Stimulated activated CD8-positive, alpha-beta memory T cell treated with anti-CD3 and anti-CD28 coated beads, Interleukin-15, amount 100 ng/mL, for 4 hours (primary cell): ENCODE measurements at places on chromosomes 11 and 22.

GRCh38 chr11:128289048-128289447, 298.3 kb downstream of the ETS1 start:
- no peak for DNase-seq

GRCh38 chr11:57336111-57336666, 497 bp upstream of the SSRP1 start:
- no peak for DNase-seq

DNA sequence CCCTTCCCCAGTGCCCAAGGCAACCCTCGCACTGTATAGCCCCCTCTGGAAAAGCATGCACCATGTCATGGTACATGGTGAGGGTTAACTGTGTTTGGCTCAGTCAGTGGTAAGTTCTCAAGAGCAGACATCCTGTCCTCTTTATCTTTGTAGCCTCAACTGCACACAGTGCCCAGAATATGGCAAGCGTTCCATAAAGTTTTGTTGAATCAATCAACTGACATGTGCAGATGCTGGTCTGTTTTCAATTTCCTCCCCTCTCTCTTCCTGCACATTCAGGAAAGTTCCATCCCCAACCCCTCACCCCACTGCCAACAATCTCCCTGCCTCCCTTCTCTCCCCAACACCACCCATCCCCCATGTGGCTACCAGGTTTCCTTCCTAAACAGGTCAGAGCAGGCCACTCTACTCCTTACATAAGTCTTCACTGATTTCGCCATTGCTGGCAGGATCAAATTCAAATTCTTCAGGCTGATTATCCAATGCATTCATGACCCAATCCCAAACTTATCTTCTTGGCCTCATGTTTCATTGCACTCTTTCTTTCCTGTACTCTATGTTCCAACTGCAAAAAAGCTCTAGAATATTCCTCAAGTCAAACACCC, 15.5 kb upstream of the TMPRSS5 start:
- no peak for DNase-seq

GRCh38 chr11:61080526-61080925, 21.8 kb upstream of the CD5 start:
- no peak for DNase-seq

DNA sequence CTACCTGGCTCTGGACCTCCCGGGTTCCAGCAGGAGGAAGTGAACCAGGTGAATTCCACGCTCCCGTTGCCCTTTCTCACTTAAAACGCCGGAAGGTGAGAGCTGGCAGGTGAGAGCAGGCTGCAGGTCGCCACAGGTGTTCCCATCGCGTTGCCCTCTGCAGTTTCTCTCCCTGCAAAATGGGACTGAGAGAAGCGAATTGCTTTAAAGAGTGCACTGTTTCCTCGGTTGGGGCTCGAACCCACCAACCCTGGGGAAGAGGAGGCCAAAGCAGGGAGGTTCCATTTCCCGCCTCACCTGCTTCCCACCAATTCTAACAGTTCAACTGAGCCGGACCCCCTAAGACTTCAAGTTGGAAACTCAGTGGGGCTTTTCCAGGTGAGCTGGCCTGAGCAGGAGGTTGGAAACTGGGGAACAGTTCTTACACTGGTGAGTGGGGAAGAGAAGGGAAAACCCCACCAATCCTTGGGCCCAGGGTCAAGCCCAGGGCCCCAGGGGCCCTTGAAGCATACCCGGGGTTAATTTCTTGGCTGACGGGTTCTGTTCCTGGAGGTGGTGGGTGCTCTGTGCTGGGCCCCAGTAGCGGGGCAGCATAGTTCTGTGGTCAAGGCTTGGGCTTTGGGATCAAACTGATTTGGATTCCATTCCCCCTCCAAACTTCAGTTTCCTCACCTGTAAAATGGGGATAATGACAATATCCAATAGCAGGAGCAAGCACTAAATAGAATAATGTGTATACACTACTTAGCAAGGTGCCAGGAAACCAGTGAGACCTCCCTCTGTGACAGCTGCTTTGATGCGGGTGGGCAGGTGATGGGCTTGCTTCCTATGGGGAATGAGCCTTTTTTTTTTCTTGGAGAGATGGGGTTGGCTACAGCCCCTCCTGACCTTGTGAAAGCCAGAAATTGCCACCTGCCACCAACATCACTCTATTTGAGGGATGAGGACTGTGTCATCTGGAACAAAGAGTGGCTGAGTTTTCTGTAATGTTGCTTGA, 788 bp downstream of the CD82 start:
- DNase-seq, result no peak

GRCh38 chr11:3971756-3972404, 116.4 kb downstream of the STIM1 start:
- no peak for DNase-seq

DNA sequence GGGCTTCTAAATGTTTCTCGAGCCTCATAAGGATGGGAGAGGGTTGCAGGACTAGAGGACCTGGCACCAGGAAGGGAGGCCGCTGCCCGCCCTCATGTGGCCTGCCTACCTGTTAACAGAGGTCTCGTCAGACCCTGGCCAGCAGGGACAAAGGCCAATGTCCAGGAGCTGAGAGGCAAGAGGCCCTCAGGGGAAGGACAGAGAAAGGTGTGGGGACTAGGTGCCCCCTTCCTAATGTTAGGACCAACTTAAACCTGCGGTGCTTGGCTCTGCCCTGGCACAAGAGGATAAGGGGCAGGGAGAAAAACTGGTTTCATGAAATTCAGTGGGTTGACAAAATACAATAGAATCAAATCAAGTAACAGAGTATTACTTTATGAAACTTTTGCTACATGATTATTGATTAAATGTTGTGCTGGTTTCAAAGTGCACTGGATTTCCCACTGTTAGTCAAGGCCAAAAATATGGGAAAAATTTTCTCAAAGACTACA, 20.0 kb upstream of the SYT12 start:
- DNase-seq, result no peak

DNA sequence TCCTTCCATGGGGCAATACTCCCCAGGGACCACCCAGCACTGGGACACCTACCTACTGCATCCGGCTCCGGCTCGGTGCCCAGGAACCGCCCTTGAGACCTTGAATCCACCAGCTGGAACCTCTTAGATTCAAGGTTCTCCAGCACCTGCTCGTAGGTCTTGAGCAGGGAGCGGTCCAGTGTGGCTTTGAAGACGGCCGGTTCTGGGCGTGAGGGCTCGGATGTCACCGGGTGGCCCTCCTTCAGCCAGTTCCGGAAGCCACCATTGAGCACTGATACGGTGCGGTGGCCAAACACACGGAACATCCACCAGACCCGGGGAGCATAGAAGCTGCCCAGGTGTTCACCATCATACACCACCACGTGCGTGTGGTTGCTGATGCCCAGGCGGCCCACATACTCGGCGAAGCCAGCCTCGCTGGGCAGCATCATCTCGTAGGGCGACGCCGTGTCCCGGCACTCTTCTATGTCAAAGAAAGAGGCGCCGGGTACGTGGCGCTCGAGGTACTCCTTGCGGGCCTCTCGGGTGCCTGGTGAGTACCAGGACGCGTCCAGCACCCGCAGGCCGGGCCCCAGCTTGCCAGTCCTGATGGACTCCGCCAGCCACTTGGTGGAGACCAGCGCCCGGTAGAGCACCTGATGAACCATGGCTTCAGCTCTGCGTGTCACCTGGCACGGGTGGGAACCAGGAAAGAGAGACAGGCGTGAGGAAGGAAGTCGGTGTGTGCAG, 997 bp downstream of the TST start:
- DNase-seq, result no peak
